IMR-90 (cell line): ENCODE measurements at places on chromosomes 7 and 10. TPM values are rescaled to one million over a fixed set of nuclear protein-coding genes. Genes with fewer than 3 reads are reported as not detected.
A peak's percentile ranks its signal among the peaks of the same experiment; 100 is the strongest.

GRCh38 chr10:99429517-99430095, 818 bp downstream of the GOT1 start:
- peak overlapping the region; percentile 73 for H3K4me3 ChIP-seq
- no peaks in the 10 kb centered on the region for H3K27me3 ChIP-seq
- H3K36me3 ChIP-seq: peaks cover 8% of the 10 kb centered on the region
- no peak overlapping the region for H3K27ac ChIP-seq

DNA sequence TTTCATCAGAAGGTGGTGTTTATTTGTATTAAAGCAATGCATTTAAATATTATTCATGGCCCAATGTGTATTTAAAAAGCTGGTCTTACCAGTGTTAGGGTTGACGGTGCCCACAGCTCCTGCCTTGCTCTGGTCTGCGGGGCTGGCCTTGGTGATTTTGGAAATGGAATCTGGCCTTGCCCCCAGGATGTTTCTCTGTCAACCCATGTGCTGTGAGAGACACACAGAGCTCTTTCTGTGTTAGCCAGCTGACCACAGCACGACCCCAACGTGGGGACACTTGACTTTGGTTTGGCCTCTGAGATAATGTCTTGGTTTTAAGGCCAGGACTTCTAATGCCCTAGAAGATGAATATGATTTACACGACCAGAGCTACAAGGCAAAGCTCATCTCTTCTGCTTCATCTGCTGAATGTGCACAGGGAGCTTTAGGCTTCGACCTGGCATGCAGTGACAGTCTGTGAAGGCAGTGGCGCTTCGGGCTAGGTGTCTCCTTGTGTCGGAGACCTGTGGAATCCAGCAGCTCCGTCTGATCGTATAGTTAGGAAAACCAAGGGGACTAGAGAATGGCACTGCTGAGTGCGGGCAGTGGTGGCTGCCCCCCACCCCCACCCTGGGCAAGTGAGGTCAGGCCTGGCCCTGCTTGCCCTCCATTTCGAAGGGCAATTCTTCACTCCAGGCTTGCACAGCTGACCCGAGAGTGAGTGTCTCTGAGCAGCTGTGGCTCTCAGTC, 246.1 kb downstream of the EBF3 start:
- H3K36me3 ChIP-seq: no peaks in the 10 kb centered on the region
- H3K27ac ChIP-seq: no peak overlapping the region
- no peaks in the 10 kb centered on the region for H3K4me1 ChIP-seq
- no peak for DNase-seq
- no peak overlapping the region for H3K4me3 ChIP-seq
- H3K27me3 ChIP-seq: no peaks in the 10 kb centered on the region

DNA sequence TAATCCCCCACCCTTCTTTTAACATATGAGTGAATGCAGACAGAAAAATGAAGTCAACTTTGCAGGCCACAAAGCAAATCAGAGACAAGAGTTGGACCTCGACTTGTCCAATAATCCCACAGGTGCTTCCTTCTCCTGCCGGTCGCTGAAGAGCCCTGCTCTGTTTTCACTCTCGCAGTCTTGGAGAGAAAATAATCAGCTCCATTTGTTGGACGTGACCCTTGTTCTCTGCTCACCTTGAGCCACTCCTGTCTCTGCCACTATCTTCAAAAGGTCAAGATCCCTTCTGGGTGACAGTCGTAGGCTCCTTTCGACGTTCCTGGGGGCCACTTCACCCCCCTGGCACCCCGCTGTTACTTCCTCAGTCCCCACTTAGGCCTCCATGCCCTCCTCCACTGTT, 2.8 kb upstream of the KLF6 start:
- H3K4me3 ChIP-seq: no peak overlapping the region
- no peaks in the 10 kb centered on the region for H3K27me3 ChIP-seq
- H3K4me1 ChIP-seq: peaks cover 7% of the 10 kb centered on the region
- 0 out of 2 replicates have a peak, but pooled peaks cover 1% of the 10 kb centered on the region for H3K36me3 ChIP-seq

The NPFFR1 gene
- not detected in 2 replicates for polyA plus RNA-seq

The HTR7 gene
- 0.43 and 0.44 TPM in 2 replicates for polyA plus RNA-seq

DNA sequence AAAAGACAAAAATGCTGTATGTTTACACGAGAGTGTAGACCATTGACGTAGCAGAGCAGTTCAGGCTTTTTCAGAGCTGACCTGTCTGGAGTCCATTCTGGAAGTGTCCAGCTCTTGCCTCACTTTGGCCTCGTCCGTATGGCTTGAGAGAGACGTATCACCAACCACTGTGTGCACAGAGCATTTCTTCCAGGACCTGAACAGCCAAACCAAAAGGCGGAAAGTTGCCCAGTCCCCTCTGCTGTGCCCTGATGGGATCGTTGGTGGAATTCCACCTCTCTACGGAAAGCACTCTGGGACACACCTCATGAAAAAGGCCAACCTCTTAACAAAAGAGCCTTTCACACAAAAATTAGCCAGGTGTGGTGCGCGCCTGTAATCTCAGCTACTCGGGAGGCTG, 184.7 kb upstream of the SH2B2 start:
- H3K4me1 ChIP-seq: no peaks in the 10 kb centered on the region
- peaks cover 34% of the 10 kb centered on the region for H3K36me3 ChIP-seq
- H3K27me3 ChIP-seq: no peaks in the 10 kb centered on the region
- H3K27ac ChIP-seq: no peak overlapping the region
- no peak for DNase-seq
- no peak overlapping the region for H3K4me3 ChIP-seq

DNA sequence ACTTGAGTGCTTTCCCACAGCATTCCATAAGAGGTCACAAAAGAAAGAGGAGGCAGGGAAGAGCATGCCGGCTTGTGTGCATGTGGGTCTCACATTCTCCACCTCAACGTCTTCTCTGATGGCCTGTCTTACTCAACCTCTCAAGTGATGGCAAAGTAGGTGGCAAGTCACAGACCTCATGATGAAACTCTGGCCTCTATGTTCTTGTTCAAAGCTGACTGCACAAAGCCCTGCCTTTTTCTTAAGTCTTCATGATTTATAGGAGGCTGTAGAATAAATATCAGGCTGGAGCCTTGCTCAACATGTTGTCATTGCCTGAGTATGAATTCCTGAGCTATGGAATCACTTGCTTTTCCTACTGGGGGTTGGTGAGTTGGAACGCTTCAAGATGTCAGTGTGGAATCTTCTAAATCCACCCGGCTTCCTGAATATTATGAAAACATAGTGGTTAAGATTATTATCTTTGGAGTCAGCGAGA, 213.6 kb upstream of the INHBA start:
- no peaks in the 10 kb centered on the region for H3K36me3 ChIP-seq
- peaks cover 26% of the 10 kb centered on the region for H3K4me1 ChIP-seq
- DNase-seq: peak; percentile 99
- H3K4me3 ChIP-seq: no peak overlapping the region
- peak overlapping the region; percentile 85 for H3K27ac ChIP-seq
- no peaks in the 10 kb centered on the region for H3K27me3 ChIP-seq

DNA sequence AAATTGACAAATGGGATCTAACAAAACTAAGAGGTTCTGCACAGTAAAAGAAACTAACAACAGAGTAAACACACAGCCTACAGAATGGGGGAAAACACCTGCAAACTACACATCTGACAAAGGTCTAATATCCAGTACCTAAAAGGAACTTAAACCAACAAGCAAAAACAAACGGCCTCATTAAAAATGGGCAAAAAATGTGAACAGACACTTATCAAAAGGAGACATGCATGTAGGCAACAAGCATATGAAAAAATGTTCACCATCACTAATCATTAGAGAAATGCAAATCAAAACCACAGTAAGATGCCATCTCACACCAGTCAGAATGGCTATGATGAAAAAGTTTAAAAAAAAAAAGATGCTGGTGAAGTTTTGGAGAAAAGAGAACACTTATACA, 197.4 kb downstream of the KBTBD2 start:
- H3K4me3 ChIP-seq: no peak overlapping the region
- no peak overlapping the region for H3K27ac ChIP-seq
- H3K4me1 ChIP-seq: no peaks in the 10 kb centered on the region
- H3K27me3 ChIP-seq: no peaks in the 10 kb centered on the region

DNA sequence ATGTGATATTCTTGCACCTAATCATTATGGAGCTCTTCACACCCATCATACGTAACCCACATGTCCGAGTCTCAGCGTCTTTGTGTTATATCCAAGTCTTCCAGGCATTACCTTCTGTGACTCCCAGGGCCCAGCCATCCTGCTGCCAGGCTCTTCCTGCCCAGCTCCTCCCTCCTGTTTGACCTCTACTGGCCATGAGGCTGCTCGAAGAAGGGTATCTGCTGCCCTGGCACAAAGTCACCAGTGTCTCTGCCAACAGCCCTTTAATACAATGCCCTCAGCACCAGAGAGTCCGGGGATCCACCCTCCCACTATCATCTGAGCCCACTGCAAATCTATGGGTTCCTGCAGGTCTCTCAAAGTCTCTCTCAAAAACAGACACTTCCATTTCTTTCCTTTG, 65.3 kb upstream of the WAC start:
- no peaks in the 10 kb centered on the region for H3K36me3 ChIP-seq
- DNase-seq: no peak
- peaks cover 8% of the 10 kb centered on the region for H3K27me3 ChIP-seq
- no peak overlapping the region for H3K27ac ChIP-seq
- no peaks in the 10 kb centered on the region for H3K4me1 ChIP-seq

The ACSL5 gene
- 0.86 and 0.87 TPM in 2 replicates for polyA plus RNA-seq

DNA sequence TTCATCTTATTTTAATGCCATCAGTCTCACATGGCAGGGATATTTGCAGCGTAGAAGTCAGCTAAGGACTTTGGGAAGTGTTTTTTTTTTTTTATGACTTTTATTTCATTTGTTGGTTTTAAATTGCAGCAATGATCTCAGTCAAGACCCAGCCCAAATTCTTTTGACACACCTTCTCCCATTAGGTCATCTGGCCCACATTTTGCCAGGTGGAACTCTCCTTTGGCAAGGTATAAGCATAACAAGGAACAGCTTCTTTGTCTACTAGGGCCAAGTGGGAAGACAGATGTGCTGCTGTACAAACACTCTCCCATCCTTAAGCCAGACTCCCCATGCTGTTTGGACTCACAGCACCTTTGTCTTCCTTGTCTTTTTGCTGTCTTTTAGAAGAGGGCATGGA, 41.8 kb downstream of the PLEKHA8 start:
- H3K4me1 ChIP-seq: peaks cover 5% of the 10 kb centered on the region
- DNase-seq: no peak
- H3K27me3 ChIP-seq: no peaks in the 10 kb centered on the region
- no peak overlapping the region for H3K27ac ChIP-seq
- peaks cover 8% of the 10 kb centered on the region; the same call in 1 of the 2 replicates for H3K36me3 ChIP-seq

The MAT1A gene
- not detected in 2 replicates for polyA plus RNA-seq

- peaks cover 6% of the 10 kb centered on the region for H3K4me1 ChIP-seq
- no peaks in the 10 kb centered on the region for H3K36me3 ChIP-seq
- no peaks in the 10 kb centered on the region for H3K27me3 ChIP-seq
- peak overlapping the region; percentile 3; the same call in 1 of the 2 replicates for H3K27ac ChIP-seq
- no peak for DNase-seq
- no peak overlapping the region for H3K4me3 ChIP-seq
These were observed 45.1 kb downstream of the MET start for GRCh38 chr7:116717137-116717536.

The NODAL gene
- not detected in 2 replicates for polyA plus RNA-seq
